ENCODE measurements at places on chromosomes 7 and 10.

DNA sequence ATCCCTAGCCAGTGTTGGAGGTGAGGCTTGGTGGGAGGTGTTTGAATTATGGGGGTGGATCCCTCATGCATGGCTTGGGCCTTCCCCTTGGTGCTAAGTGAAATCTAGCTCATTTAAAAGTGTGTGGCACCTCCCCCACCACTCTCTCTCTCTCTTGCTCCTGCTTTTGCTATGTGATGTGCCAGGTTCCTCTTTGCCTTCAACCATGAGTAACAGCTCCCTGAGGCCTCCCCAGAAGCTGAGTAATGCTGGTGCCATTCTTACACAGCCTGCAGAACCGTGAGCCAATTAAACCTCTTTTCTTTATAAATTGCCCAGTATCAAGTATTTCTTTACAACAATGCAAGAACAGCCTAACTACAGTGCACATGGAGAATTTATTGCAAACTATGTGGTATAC, 188.8 kb upstream of the POT1 start:
- peak; percentile 42 for DNase-seq

- no peak for DNase-seq
Measured at GRCh38 chr10:865257-865656, 66.2 kb downstream of the LARP4B start.

DNA sequence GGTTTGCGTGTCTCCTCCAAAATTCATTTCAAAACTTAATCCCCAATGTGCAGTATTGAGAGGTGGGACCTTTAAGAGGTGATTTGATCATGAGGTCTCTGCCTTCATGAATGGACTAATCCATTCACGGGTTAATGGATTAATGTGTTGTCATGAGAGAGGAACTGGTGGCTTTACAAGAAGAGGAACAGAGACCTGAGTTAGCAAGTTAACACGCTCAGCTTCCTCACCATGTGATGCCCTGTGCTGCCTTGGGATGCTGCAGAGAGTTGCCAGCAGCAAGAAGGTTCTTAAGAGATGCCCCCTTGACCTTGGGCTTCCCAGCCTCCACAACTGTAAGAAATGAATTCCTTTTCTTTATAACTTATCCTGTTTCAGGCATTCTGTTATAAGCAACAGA, 3.7 kb upstream of the TCTN3 start:
- no peak for DNase-seq

GRCh38 chr10:43825421-43825820, 176.7 kb upstream of the ZNF32 start:
- no peak for DNase-seq

DNA sequence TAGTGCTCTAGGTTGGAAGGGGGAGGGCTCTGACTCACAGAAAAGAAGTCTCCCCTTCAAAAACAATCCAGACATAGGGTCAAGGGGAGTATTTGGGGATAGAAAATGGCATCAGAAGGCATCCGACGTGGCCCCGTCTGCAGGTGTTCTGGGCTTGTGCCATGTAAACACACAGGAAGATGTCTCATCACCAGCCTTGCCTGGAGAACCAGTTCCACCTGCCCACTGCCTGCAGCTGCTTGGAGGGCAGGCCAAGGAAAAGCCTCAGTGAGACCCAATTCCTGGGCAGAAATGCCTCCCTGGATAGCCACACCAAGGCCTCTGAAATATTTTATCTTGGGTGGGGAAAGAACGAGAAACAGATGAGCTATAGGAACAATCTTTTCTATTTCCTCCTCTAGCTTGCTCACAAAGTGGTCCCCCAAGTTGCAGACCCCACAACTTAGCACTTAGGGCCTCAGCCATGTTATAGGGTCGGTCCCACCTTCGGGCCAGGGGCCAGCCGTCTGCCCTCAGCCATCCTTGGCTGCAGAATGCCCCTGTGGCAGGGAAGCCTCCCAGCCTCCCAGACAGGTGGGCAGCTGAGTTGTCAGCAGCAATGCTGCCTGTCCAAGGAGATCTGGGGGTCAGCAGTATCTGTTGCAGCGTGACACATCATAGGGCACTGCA, 54.3 kb upstream of the ECHDC3 start:
- DNase-seq, result no peak

- DNase-seq, result no peak
Measured at GRCh38 chr10:94014304-94014703, 20.6 kb downstream of the PLCE1 start.

GRCh38 chr10:77463967-77464745, 173.5 kb downstream of the KCNMA1 start:
- DNase-seq, result no peak

GRCh38 chr10:118171861-118172260, 125.1 kb upstream of the RAB11FIP2 start:
- no peak for DNase-seq

GRCh38 chr7:121513105-121513504, 117.0 kb upstream of the FAM3C start:
- DNase-seq, result no peak

DNA sequence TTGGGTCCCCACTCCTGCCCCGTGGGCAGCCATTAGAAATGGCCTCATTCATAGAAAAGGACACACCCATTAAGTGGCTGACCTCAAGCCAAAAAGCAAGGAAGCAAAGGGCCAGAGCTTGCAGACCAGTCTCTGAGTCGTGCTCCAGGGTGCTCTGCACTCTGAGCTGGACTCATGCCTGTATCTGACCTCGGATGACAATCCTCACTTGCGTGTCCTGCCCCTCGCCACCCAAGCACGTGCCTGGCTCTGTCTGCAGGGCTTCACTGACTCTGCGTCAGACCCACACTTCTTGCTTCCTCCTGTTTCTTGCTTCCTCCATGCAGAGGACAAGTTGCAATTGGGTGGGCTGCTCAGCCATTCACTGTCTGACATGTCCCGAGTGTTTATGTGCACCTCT, 138.8 kb downstream of the OAT start:
- no peak for DNase-seq

DNA sequence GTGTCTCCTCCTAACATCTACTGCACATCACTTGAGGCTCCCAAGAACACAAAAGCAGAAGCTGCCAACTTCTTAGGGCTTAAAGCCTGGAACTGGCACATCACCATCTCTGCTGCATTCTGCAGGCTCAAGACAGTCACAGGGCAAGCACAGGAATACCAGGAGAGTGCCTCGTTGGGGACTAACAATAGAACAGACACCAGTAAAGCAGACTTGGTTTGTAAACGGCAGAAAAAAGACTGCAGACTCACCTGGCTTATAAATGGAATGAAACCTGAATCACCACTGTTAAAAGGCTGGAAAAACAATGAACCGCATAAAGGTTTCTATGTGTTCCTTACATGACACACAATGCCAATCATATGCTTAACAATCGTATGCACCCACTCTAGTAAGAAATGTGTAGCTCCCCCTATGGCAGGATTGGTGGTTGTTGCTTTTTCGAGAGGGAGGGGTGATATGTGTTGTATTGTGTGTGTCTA, 12.8 kb downstream of the RHEB start:
- DNase-seq, result no peak

All from NB4 (cell line).